ENCODE measurements at places on chromosomes 13 and 19.

DNA sequence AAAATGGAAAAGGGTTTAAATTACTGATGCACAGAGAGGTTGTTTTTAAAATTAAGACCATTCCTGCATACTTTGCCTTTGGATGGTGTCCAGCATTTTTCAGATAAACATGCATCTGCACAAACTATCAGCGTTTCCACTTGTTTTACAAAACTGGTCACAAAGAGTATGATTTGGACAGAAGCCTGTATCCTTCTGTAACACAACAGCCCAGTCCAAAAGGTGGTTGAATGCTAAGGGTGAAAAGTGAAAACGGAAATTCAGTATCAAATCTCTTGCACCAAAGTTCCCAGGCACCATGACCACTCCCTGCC is 21.7 kb upstream of the DOCK9 start:
- DNase-seq: no peak

DNA sequence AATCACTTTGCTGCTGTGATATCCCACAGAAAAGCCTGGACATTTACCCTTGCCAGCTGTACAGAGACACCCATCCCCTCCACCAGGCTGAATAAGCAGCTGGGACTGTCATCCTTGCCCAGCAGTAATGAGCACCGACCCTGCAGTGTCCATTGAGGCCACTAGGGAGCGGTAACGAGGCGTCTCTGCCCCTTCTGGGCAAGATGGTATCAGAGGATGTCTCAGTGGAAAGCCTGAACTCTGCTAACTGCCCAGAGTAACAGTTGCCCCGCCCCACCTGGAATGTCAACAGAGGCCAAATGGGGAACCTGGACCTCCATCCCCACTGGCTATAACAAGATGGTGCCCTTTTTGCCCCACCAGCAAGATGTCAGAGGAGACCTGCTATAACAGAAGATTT is 22.8 kb upstream of the CEACAM20 start:
- peak; percentile 63 for DNase-seq

DNA sequence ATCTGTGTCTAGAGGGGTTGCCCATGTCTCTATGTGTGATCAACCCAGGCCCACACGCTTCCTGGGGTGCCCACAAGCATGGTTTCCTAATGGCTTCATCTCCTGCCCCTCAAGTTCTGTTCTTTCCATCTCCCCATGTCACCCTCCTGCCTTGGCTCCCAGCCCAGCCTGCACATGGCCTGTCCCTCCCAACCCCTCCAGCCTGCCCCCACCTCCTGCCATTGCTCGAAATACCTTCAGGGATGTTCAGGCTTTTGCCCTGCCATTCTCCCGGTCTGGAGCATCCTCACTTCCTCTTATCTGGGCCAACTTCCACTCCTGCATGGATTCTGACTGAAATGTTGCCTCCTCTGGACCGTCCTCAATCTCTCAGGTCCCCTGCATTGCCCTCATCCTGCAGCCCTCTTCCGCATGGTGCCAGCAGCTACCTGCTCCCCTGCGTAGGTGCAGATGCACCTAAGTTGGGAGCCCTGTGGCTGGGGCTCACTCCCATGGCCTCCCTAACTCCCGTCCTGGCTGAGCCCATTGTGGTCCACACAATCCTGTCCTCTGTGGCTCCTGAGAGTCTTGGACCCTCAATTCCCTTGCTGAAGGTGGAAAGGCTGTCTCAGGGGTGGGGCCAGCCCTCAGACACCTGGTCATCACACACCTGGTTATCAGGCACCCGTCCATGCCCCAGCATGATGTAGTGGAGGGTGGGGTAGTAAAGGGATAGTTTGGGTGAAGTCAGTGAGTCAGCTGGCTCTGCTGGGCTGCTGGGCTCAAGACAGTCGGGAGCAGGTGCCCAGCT is 152.1 kb downstream of the URI1 start:
- DNase-seq: no peak

DNA sequence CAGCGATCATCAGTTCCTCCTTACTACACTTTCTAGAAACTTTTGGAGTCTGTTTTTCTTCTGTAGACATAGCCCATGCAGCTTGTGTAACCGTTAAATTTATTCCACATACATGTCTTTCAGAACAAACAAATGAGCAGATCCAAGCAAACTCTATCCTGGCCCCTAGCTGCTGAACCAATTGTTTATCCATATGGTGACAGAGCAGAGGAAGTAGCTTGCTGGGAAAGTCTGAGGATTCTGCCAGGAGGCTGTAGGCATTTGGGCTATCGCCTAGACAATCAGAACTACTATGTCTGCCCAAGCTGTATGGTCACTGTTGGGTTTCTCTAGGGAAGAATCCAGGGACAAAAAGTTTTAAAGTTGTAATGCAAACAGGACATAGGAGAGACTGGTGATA is 343.7 kb downstream of the SPRY2 start:
- DNase-seq: no peak

- no peak for DNase-seq
Measured at GRCh38 chr13:107838588-107839161, 376.7 kb downstream of the LIG4 start.

DNA sequence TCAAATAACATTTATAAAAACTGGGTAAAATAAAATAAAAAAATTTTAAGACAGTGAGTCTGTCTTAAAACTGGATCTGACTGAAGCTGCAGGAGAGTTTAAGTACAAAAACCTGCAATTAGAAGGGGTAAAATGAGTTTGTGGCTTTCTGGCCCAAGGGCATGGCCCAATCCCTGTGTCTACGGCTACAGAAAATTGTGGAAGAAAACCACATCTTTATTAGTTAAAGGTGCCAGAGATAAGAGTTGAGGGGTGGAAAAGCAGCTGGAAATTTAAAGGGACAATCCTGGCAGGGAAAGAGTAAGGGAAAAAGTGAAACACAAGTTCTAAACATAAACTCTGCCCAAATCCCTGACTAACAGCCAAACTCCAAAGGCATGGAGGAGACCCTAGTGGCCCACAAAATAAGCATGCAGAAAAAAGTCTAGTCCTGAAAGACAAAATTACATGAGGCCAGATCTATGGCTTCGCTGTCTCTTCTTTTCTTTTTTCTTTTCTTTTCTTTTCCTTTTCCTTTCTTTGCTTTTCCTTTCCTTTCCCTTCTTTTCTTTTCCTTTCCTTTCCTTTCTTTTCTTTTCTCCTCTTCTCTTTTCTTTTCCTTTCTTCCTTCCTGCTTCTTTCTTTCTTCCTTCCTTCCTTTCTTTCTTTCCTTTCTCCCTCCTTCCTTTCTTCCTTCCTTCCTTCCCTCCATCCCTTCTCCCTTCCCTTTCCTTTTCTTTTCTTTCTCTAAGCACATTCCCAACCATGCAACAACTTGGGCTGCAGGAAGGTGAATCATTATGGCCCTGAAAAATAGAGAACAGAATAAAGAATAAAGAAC is 23.5 kb upstream of the DLEU7 start:
- no peak for DNase-seq

DNA sequence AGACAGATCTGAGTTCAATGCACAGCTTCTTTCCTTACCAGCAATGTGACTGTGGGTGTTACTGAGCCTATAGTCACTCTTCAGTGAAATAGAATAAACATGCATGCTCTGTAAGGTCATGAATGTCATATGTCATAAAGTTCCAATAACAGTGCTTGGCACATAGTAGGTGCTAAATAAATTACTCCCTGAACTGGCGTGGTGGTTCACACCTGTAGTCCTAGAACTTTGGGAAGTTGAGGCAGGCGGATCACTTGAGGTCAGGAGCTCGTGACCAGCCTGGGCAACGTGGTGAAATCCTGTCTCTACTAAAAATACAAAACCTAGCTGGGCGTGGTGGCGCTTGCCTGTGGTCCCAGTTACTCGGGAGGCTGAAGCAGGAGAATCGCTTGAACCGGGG is 13.2 kb downstream of the WBP4 start:
- DNase-seq: no peak

Measured in HCT116 (cell line).